ENCODE measurements at places on chromosomes 16 and 17.

GRCh38 chr16:75928295-75928694, 202.0 kb upstream of the CPHXL start:
- no peak for DNase-seq

DNA sequence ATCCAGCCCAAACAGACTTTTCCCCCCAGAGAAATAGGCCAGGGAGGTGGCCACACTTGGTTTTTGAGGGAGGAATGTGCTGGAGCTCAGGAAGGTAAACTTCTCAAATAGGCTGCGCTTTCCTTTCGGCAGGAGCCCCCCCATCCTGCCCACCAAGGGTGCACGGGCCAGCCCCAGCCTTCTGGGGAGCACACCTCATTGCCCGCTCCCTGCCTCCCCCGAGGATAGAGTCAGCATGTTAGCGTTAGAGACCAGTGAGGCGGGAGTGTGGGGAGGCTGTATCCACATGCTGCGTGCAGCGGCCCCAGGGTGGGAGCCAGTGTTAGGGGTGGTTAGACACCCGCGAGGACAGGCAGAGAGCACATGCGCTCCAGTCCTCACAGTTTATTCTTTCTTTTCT, 42.3 kb downstream of the PIPOX start:
- DNase-seq: no peak

DNA sequence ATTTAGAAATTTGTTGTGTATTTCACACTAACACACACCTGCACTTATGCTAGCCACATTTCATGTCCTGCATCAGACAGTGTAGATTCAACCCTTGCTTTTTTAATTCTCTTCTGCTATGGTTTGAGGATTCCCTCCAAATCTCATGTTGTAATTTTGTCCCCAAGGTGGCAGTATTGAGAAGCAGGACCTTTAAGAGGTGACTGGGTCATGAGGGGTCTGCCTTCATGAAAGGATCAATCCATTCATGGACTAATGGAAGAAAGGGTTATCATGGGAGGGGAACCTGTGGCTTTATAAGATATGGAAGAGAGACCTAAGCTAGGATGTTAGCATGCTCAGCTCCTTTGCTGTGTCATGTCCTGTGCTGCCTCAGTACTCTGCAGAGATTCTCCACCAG, 1032.2 kb downstream of the CDH11 start:
- DNase-seq: no peak

- DNase-seq: peak; percentile 39
Observed at GRCh38 chr16:30761427-30761927, 385 bp downstream of the CFAP119 start.

- no peak for DNase-seq
Observed at GRCh38 chr16:2001456-2002355, 7.9 kb downstream of the ZNF598 start.

DNA sequence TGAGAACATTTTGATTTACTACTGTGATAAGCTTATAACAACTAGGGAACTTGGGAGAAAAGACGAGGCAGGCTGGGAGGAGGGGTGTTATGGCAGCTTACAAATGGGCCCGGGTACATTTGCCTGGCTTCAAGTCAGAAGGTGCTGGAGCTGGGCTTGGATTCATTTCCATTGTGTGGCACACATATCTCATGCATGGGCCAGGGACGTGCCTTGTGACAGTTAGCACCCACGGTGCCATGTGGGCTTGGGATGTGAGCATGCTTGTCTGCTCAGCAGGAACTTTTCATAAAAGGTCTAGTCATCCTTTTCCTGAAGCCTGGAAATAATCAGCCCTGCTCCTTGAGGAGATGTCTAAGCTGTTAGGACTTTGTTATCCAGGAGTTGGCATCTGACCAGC, 572.2 kb downstream of the CDH13 start:
- no peak for DNase-seq

- DNase-seq: peak; percentile 57
Observed at GRCh38 chr16:56279132-56279531, 87.8 kb downstream of the GNAO1 start.

DNA sequence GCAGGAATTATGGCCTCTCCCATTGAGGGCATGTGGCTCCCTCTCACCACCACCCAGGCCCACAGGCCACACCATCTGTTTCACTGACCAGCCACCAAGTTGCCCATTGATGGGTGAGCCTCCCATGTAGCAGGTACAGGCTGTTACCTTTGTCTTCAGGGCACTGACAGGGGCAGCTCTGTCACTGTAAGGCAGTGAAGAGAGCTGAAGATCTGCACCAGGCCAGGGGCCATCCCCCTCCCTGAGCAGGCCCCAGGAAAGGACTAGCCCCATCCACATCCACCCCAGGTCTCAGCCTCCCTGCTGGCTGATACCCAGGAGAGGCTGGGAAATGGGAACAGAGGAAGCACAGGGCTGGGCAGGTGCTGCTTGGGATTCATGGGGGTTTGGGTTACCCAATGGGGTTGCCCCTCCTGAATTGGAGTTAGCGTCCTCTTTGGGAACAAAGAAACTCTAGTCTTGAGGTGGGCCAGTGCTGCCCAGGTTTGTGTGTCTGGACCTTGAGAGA, 1691.4 kb downstream of the TP53TG3F start:
- no peak for DNase-seq

DNA sequence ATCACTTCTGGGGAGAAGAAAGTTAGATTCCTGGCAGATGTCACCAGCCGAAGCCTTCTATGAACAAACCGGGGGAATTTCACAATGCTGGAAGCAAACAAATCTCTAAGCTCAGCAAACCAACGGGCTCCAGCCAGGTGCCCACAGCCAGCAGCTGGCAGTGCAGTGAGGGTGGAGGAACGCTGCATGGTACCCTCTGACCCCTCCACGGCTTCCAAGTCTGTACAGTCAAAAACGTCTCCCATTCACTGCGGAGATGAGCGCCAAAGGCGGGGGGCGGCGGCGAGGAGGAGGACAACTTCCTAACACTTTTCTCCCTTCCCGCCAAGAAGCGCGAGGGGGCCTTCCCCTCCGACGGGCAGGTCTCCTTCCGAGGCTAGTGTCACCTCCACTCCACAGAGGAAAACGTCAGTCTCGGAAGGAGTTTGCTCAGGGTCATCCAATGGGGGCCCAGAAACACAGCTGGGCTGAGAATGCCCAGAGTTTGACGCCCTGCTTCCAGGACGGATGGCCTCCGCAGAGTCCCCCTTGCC, 924 bp downstream of the ZNF598 start:
- DNase-seq: no peak

- DNase-seq: peak; percentile 25
Observed at GRCh38 chr17:39591958-39592954, 15.5 kb downstream of the NEUROD2 start.

DNA sequence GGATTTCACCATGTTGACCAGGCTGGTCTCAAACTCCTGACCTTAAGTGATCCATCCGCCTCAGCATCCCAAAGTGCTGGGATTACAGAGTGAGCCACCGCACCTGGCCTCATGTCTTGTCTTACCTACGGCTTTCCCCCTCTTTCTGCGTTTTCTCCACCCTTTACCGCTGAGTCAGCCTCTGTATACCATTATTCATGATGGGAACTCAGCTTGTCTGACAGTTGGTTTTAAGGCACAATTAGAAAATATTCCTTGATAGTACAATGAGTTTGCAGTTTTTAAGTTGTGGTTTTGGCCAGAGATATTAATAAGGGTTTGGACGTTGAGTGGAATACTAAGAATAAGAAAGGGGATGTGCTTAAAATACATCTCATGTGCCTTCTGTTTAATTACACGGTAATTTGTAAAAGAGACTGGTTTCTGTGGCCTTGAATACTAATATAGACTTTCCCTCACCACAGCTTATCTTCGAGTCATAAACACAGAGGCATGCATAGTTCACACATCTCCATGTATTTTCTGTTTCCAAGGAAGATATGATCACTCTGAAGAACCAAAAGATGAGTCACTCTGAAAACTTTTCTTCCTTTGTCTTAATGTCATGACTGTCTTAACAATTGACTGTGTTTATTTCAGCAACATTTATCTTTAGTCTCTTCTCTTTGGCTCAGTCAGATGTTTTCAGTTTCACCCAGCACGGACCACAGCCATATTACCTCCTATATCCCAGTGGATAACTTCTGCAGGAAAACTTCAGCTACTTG, 54.4 kb downstream of the PITPNC1 start:
- DNase-seq: peak; percentile 45

- peak; percentile 49 for DNase-seq
Observed at GRCh38 chr17:74478420-74479100, 12.1 kb downstream of the CD300A start.

GRCh38 chr17:45874151-45874550, 20.2 kb upstream of the MAPT start:
- DNase-seq: peak; percentile 31

DNA sequence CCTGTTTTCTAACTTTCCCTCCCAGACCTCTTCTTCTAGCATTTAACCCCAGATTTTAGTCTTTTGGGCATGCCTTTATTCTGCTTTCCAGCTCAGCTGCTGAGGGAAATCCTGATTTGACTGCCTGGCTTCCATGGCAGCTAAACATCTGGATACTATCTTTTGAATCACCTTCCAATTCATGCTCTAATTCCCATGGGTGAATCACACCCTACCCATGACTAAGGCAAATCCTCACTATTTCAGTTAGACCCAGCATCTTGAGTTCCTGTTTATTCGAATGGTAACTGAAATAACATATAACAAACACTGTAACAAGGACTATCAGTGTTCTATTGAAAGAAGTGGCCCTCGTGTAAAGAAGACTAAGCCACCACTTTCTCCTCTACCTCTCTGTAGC, 29.8 kb downstream of the CA10 start:
- no peak for DNase-seq

All from CD4-positive, alpha-beta T cell treated with Interleukin-17A for 1 hour (primary cell).